NCI-H1417 treated with DMSO at 0.1 percent for 48 hours (cell line): ENCODE measurements at places on chromosomes 5 and 9.

- no peak for DNase-seq
These were observed 251.5 kb downstream of the KCTD16 start for GRCh38 chr5:144422018-144422727.

DNA sequence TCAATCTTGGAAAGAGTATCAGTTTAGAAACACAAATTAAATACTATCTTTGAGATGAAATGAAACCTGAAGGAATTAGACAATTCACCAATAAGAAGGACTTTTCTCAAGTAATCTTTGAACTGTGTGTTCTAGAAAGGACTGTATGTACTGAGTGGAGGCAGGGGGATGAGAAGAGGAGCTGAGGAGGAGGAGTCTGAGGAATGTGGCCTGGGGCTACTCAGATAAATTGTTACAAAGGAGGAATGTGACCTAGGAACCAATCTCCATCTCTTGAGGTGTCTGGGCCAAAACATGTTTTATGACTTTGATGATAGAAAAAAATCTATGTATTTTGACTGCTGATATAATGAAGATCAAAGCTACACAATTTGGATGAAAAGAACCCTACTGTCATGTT, 124.3 kb upstream of the ANKRD55 start:
- DNase-seq = no peak

DNA sequence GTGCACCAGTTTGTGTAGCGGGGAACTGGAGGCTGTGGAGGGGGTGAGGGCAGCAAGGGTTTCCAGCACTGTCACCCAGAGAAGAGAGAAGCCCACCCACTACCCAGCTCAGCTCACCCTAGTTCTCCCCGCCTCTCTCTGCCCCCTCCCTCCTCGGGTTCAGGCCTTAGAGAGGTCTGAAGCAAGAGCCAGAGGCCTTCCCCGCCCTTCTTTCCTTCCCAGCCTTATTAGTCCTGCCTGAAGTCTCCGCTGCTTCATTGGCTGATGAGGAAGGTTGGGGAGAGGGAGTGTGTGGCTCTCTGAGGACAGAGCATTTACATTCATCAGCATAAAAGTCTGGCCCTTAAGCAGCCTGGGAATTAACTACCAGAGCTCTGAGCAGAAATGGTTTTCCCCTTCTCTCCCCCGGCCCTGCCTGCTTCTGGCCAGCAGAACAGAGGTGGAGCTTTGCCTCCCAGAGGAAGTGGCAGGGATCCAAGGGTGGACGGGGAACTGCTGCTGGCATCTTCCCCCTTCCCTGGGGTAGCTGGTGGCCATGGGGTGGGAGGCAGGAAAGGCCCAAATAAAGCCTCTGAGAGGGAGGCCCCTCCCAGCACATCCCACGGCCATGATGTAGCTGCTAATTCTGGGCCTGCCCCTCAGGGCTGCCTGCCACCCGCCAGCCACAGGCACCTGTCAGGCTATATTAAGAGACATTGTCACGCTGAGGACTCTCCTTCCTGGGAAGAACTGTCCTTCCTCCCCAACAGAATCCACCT, 4.1 kb downstream of the DNAJB5 start:
- no peak for DNase-seq

- no peak for DNase-seq
These were observed 2.5 kb downstream of the PRDM6 start for GRCh38 chr5:123091298-123092222.

- no peak for DNase-seq
These were observed 14.3 kb downstream of the CD180 start for GRCh38 chr5:67182301-67182790.

DNA sequence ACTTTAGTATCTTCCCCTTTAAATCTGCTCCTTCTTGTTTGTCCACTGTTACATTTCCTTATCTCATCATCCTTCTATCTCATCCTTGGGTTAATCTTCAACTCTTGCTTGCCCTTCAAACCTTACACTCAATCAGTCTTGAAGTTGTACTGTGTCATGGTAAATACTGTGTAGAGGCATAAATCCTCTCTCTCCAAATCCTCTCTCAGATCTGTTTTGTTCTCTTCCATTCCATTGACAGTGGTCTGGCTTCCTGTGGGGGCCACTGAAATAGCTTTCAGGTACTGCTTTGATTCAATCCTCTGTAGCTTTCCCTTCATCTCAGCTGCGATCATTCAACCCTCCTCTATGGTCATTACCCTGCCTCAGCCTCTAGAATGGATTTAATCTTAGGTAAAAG, 104.0 kb downstream of the PLCXD3 start:
- no peak for DNase-seq

DNA sequence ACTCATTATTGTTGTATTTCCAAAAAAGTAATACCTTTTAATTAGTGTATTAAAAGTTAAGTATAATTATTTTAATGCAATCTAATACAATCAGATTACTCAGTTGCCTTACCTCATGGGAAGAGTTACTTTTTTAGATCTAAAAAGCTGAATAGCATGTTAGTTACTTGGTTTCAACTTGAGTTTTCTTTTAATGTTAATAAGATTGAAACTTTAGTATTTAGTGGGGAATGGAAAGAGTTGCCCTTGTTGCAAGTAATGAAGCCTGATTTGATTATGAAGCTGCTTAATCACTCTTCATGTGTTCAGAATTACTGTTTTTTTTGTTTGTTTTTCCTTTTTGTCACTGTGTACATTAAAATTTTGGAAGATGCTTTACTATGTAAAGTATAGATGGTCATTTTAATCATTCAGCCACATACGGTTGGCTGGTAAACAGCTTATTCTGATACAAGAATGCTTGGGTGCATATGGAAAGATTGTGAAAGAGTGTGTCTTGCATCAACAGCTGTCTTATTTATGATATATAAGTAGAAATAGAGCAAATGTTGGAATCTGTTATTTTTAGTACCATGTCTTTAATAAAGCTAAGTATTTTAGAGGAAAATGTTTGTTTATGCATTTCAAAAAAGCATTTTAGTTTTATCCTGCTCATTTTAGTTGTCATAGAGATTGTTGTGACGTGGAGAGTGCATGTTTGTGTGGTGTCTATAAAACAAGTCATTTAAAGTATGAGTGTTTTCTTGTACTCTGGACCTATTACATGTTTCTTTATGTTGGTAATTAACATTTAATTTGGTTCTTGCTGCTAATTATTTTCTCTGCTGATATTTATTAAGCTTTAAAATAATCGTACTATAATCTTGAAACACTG, 36.4 kb downstream of the SREK1 start:
- DNase-seq = no peak

- DNase-seq = no peak
These were observed 74.4 kb downstream of the PDE6A start for GRCh38 chr5:149870232-149870631.

- no peak for DNase-seq
These were observed 18.6 kb downstream of the CD74 start for GRCh38 chr5:150394131-150394530.

DNA sequence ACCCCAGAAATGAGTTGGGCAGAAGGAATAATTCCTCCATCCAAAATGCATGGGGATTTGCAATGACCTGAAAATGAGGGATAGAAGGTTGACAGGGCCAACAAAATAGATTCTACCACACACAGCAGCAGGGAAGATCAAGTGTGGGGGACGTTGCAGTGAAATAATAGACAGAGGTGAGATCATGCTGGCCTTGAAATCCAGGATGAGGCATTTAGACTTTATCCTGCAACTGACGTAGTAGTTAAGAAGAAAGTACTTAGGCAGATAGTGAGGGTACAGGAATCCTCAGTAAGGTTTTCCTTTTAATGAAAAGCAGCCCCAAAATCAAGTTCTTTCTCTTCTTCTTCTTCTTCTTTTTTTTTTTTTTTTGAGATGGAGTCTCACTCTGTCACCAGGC, 31.6 kb upstream of the TGFBR1 start:
- no peak for DNase-seq

- DNase-seq = no peak
These were observed 128.0 kb downstream of the PIP5K1B start for GRCh38 chr9:68832861-68833518.

DNA sequence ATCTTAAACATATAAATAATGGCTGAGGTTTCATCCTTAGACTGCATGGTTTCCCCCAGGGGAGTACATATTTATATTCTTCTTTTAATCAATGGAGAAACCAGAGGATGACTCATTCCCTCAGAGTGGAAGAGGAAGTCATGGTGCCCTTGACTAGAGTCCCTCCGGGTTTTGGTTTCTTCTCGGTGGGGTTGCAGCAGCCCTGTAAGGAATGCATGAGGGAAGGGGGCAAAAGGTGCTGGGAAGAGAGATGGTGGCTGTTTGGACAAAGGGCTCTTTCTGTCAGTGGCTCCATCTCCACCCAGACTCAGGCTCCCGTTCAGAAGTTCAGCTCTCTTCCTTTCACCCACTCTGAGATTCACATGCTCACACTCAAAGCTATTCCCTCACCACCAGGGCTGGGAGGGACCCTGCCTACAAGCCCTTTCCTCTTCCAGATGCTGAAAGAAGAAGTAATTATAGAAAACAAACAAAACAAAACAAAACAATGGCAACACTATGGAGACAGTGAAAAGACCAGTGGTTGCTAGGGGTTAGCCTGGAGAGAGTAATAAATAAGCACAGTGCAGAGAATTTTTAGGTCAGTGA, 129.8 kb upstream of the IL12B start:
- DNase-seq = no peak

DNA sequence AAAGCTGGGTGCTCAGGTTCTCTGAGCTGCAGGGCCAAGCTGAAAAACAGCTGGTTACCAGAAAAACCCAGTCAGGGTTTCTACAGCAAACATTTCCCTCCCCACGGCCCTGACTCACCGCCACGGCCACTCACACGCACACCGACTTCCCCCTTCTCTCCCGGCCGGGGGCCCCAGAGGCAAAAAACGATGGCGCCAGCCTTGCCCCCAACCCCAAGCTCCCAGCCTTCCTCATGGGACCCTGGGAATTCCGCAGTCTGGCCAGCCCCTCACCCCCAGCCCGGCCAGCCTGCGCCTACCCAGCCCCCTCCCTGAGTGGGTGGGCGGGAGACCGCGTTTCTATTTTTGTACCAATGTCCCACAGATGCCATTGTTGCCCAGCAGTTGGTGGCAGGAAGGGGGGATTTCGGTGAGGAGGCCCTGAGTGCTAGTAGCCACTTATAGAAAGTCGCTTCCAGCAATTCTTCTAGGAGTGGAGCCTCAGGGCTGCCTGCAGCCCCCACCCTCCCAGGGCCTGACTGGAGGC, 18.4 kb downstream of the ENG start:
- DNase-seq = no peak

DNA sequence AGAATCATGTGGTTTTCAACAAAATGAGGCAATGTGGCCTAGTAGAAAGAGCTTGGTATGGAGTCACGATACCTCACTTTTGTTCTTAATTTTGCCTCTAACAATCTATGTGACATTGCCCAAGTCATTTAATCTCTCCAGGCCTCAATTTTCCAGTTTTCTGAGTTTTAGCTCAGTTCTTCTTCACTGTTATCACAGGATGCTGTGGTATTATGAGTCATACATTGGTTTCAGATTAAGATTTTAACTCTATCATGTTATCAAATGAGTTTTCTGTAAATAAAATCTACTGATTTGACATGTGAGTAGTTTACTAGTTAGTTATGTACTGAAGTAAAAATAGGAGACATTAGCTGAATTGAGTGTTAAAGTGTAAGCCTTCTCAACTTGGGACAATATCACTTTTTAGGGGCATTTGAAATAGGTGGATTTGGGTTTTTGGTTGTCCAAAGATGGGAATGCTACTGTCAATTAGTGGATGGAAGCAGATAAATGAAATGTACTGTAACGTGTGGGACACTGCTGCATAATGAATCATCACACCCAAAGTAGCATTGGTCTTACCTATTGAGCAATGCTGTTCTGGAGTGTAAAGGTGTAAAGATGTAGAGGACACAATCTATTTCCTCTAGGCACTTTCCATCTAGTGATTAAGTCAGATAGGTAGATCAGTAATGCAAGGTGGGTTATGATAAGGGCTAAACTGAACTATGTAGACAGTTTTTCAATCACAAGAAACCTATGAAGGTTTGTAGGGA, 73.3 kb downstream of the NNT start:
- DNase-seq = no peak

GRCh38 chr9:2962471-2963172, 118.7 kb upstream of the PUM3 start:
- DNase-seq = no peak

DNA sequence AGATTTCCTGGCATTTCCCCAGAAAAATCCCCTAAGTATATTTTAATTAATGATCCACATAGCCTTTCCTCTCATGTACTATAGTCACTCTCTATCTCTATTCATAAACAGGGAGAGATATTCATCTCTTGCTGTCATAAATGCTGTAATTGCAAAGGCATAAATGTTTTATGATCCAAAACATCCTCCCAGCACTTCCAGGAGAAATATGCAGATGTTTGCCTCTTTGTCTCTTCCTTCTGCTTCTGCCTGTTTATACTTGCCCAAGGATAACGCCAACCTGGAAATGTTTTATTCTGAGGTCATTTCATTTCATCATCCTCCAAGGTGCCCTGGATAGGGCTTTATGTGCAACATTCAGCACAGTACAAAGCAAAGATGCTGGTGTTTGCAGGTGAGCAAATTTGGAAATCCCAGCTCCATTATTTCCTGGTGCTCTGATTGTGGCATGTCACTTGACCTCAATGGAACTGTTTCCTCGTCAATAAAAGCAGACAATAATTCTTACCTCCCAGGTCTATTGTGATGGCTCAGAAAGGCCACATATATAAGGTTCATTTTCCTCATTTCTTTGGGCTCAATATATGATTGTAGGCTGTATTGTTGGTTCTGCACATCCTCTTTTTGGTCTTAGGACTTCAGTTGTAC, 6.9 kb downstream of the TNFSF15 start:
- no peak for DNase-seq

DNA sequence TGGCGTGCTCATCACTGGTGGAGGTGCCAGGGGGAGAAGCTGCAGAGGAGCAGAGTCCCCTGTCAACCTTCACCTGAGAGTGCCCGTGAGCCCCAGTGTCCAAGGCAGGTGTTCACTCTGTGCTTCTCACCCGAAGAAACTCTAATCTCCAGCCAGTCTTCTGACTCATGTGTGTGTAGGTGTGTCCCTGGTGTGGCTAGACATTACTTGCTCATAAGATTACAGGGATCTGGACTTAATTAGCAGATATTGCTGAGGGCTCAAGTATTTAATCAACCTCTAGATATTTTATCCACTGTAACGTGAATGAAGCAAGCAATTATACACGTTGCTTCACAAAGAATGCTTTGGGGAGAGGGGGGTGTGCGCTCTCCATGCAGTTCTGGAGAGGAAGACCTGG, 72.5 kb downstream of the MED10 start:
- no peak for DNase-seq

GRCh38 chr5:36128795-36129194, 22.9 kb downstream of the LMBRD2 start:
- no peak for DNase-seq
